ENCODE measurements at places on chromosomes 5 and 9.

- DNase-seq = no peak
These were observed 53.5 kb upstream of the COL15A1 start for GRCh38 chr9:98890256-98890655.

GRCh38 chr5:142192286-142193113 lies 83.9 kb downstream of the NDFIP1 start:
- no peak for DNase-seq

DNA sequence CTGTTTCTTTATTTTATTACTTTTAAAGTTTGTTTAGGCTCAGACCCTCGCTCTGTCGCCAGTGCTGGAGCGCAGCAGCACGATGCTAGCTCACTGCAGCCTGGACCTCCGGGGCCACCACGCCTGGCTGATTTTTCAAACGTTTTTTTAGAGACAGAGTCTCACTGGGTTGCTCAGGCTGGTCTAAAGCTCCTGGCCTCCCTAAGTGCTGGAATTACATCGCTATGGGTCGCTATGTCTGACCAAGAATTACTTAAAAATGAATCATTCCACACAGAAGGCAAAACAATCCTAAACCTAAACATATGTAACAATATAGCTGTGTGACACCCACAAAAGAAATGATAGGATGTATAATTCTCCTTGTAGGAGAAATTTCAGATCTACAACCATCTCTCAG lies 86.9 kb upstream of the SIMC1 start:
- no peak for DNase-seq

GRCh38 chr9:92711146-92711545 lies 41.2 kb upstream of the IPPK start:
- no peak for DNase-seq

- no peak for DNase-seq
These were observed 161.1 kb upstream of the TBCA start for GRCh38 chr5:77937015-77937908.

DNA sequence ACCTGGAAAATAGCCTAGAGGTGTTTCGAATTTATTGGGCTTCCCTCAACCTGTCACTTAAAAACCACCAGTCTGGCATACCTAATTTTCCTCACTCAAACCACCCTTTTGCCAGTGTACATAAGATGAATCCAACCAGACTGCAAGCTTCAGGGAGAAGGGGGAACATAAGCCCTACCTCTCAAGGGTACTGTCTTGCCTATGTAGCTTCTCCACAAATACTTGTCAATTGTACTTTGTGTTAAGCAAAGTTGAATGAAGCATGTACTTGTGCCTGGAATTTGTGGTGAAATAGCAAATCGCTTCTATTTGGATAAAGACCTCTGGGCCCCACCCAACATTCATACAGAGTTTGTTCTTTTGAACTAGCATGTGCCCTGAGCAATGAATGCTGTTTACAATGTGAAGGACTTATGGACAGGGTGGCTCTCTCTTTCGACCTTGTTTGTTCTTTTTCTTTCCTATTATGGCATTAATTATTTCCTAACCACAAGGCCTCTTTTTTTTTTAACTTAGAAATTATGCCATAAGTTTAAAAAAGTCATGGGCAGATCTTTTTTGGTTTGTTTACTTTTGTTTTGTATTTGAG lies 580.2 kb downstream of the EBF1 start:
- no peak for DNase-seq
